Naive thymus-derived CD8-positive, alpha-beta T cell (primary cell): ENCODE measurements at places on chromosomes 3 and 15. TPM values are rescaled to one million over a fixed set of nuclear protein-coding genes. Genes with fewer than 3 reads are reported as not detected.

Gene KIF15
- polyA plus RNA-seq = not detected

Gene IRAK2
- 2.9 TPM for polyA plus RNA-seq

Gene CD86
- 0.45 TPM for polyA plus RNA-seq

Gene DLEC1
- polyA plus RNA-seq = 0.37 TPM

Gene MEIS2
- polyA plus RNA-seq = not detected

DNA sequence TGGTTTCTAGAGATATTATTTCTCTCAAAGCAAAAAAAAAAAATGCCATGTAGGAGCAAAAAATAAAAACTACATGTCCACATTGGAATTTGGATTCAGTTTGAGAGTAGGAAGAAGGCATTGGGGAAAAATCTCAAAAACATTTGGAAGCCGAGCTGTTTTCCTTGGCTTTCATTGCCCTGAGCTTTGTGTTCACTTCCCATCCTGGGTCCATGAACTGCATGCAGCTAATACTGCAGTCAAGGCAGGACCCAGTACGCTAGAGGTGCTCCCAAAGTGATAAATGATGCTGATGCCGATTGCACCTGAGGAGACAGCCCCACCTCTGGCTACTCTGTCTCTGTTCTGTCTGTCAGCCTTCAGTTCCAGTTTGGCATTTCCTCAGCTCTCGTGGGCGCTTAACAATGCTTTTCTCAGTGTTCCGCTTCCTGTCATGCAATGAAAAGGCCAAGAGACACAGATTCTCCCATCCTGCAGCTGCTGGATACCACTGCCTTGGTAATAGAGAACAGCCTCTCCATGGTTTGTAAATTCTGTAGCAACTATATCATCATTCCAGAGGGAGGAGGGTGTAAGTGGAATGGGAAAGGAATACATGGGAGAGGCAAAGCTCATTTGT is 181.8 kb downstream of the RYR3 start:
- DNase-seq = no peak

DNA sequence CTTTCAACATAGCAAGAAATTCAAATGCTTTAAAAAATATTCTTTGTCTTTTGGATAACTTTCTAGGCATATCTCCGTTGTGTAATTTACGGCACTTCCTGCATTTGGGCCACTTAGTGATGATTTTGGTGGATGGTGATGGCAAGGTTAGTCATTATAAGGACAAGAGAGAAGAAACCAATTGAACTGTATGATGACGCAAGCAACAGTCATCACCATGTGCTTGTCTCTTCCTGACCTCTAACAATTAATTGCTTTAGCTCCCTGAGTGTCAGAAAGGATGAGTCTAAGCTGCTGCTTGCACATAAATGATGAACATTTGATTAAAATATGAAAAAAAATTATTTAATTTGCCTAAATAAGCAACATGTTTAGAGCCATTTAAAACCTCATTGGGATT is 11.3 kb upstream of the P2RY12 start:
- no peak for DNase-seq

- no peak for DNase-seq
Measured at GRCh38 chr15:82919231-82919886, 33.2 kb downstream of the HOMER2 start.

DNA sequence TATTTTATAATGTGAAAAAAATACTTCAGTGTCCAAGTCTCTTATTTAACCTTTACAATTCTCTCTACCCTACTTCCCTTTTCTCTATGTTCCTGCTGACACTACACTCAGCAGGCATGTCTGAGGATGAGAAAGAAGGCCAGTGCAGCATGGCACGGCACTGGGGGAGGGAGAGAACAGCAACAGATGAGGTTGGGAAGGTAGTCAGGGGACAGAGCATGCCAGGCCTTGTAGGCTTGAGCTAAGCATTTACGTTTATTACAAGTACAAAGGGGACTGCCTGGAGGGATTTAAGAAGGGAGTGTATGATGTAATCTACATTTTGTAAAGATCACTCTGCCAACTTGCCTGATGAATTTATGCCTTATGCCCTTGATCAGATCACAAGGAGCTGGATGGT is 117.3 kb upstream of the WNT5A start:
- DNase-seq = no peak

DNA sequence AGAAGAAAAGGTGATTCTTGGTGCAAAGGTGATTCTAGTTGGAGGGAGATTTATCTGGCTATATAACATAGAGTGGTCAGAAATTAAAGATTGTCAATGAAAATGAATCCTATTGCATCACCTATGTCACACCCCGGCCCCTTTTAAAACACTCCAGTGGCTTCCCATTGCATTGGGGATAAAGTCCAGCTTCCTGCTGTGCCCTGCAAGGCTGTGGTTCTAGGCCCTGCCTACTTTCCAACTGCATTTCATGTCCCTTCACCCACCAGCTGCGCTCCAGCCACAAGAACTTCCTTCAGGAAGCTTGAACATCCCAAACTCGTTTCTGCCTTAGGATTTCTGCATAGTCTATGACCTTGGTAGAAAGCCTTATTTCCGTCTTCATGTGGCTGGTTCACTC is 118.7 kb upstream of the UMPS start:
- no peak for DNase-seq

DNA sequence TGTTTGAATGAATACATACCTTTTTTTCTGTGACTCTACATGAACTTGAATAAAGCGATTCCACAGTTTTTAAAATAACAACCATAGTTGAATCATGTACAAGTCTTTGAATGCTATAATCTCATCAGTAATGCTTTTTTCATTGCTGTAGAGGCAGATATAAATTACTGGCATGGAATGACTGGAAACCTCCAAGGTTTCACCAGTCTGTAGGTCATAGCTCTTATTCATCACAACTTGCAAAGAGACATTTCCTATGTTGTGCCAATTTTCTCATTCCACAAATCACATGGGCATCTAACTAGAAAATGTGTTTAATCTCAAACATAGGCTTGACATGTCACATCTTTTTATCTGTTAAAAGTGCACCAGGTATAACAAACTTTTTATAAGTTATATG is 407.1 kb upstream of the KCNMB2 start:
- no peak for DNase-seq

DNA sequence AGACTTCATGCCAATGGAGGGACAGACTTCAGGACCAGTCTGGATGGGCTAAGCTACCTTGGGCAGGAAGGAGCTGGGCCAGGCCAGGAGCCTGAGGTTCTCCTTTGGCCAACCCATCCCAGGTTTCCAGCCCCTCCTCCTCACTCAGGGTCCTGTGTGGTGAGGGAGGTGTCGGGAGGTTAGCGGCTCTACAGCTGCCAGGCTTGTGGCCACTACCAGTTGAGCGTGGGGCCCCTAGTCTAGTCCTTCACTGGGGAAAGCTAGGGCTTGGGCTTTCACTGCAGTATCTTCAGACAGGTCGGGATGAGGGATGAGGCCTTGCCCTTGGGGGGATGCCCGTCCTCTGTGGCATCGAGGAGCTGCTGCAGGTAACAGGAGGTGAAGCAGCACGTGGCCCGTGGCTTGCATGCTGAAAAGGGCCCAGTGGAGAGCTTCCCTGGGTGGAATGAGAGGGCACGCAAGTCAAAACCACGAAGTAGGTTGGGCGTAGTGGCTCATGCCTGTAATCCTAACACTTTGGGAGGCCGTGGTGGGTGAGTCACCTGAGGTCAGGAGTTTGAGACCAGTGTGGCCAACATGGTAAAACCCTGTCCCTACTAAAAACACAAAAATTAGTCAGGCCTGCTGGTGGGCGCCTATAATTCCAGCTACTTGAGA is 8.5 kb upstream of the FANCD2 start:
- DNase-seq = no peak

- no peak for DNase-seq
Measured at GRCh38 chr3:124781476-124782376, 51.5 kb downstream of the UMPS start.

DNA sequence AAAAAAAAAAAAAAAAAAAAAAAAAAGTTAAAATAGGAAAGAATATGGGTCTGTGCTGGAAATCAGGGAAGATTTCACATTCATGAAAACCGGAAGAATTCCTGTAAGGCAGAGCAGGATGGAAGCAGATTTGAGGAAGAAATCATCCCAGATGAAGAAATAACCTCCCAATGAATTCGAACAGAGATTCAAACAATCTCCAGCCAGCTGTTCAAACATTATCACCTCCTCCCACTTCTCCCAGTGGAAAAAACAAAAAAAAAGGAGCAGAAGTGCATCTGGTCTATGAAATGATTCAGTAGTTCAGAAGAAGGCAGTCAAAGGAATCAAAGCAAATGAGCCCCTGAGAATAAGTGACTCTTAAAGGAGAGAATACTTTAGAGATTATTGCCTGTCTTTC is 33.1 kb downstream of the CP start:
- no peak for DNase-seq

DNA sequence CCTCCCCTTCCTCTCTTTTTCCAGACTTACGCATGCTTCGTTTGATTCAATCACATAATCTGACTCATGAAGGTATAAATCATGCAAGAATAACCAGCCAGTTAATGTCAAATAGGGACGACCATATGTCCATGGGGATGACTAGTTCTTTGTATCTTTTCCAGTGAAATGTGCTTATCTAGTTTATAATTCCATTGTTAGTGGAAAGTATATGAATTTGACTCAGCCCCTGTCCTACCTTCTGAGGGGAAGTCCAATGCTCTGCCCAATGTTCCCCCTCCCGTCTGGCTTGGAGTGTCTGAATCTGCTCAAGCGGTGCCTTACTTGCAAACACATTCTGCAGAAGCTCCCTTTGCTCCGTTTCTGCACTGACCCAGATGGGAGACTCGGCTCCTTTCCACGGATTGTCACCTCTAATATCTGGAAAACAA is 55.0 kb upstream of the EPHB3 start:
- DNase-seq = no peak
